ENCODE measurements at places on chromosomes 16 and 17.

DNA sequence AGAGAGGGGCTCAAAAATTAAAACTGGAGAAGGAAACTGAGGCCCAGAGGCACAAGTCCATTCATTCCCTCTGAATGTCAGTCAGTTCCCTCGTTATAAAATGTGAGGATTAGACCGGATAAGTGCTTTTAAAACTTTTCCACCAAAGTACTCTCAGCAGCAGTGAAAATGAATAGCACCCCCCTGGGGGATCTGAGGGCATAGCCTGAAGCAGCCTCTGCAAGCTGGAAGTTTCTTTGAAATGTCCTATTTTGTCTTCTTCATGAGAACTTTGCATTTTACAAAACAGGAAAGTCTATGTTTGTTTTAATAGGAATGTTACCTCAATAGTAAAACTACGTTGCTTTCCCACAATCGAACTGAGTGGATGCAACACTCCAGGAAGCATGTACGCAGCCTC is 273.0 kb downstream of the CEP112 start:
- no peak for DNase-seq

DNA sequence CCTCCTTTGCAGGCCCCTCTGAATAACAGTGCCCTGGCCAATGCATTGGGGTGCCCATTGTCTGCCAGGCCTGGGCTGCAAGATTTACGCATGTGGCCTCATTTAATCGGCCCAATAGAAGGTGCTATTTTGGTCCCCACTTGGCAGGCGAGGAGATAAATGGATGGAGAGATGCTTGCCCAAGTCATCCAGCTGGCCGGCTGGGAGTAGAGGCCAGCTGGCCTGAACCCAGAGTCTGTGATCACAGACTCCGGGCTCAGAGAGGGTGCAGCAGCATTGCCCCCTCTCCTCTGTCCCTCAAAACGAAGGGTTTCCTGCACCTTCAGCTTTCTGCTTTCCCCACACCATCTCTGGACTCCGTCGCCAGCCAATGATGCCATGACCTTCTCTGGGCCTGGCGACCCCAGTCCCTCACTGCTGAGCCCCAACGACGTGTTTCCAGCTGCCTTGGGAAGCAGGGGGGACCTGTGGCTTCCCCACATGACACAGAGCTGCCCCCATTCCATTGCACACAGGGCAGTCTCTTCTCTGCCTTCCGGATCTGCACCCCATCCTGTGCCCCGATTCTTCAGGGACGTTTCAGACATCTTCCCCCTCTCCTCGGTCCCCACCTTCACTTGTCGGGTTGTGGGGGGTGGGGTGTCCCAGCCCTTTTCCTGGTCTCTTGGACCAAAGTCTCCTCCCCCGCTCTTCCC is 3.5 kb upstream of the ADGRG1 start:
- DNase-seq: no peak

DNA sequence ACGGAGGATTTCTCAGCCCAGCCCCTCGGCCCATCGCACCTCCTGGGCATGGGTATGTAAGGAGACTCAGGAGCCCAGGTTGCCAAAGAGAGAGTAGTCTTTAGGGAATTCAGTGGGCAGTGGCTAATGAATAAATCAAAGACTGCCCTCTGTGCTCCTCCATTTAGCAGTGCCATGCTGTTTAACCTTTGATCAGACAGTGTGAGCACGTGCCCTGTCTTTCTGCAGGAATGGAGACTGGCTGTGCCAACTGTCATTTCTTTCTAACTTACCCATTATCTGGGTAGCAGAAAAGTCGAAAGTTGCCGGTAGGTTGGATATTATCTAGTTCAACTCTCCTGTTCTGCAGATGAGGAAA is 62.4 kb downstream of the CDRT4 start:
- no peak for DNase-seq

DNA sequence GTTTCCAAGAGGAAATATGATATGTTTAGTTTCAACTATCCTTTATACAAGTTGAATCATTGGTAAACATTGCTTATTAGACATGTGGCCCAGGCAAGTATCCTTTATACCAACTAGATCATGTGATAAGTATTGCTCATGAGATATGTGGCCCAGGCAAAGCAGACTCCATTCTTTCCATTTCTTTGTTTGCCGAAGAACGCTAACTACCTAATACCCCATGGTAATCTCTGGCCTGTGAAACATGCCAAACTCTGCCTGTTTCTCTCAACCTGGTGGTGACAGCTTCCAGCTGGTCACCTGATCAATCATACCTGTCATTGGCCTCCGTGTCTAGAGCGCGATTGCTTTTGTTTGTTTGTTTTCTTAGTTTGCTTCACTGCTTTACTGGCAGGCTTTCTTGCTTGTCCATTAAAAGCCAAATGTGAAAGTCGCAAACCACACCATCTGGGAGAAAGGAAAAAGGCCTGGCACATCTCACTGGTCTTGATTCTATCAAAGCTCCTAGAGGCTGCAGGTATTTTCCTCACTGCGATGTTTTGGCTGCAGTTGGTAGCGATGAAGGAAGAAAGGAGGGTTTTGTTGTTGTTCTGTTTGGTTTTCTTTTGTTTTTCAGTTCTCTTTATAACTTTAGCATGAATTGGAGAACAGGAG is 686.2 kb downstream of the KCNJ2 start:
- DNase-seq: no peak

- no peak for DNase-seq
These were observed 5.7 kb downstream of the CCR7 start for GRCh38 chr17:40559564-40559916.

DNA sequence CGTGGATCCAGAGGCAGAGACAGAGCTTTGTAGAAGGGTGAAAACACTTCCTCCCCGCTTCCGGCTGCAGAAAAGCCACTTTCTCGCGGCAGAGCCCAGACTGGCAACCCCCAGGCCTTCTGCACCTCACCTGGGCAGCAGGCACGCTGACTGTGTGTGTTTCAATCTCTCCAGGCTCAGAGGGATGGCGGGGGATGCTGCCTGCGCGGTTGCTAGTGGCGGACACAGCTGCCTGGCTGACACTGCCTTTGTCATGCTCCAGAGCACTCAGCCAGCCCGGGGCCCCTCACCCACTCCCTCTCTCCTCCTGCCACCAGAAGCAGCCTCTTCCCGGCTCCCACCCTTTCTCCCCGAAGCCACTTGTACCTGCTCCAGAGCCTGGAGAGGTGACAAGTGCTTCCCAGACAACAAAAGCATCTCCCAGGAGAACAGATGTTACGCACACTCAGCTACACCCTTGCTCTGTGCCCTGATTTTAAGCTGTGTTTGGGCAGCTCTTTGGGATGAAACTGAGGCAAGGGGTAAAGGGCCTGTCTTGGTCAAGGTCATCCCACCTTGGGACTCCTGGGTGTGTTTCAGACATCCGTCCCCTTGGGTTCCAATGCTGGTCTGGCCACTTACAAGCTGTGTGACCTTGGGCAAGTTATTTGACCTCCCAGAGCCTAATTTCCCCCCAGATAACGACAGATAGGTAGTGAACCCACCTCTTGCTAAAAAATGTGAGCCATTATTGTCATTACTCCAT is 9.2 kb upstream of the GLIS2 start:
- DNase-seq: peak; percentile 72

DNA sequence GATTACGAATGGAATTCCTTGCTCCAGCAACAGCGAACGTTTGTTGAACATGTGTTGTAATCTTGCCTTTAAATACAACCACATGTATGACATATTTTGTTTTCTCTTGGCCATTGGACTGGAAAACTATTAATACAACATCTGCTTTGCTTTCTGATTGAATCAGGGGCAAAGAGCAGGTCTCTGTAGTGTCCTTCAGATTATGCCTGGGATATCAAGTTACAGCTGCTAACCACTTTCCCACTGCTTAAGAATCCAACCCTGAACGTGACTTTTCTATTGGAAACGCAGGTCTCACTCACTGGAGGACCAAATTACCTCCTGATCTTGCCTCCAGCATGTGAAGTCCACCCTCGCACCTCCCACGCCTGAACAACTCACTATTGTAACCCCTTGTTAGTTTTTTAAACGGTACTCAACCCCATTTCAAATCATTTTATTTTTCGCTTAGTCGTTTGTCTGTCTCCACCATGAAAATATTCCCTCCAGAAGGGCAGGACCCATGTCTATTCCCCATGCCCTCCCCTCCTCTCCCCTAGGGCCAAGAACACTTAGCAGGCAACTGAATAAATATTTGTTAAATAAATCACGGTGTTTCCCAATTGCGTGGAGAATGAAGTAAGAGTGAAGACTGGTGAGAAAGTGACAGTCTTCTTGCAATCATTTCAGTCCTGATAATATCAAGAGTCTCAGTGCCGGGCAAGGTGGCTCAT is 57.4 kb upstream of the MRTFB start:
- no peak for DNase-seq
